Liver (tissue), 10 donors: ENCODE measurements at places on chromosomes 3 and 15. TPM values are rescaled to one million over a fixed set of nuclear protein-coding genes. Genes with fewer than 3 reads are reported as not detected.
A peak's percentile ranks its signal among the peaks of the same experiment; 100 is the strongest.

GRCh38 chr3:115602194-115602593, 21.1 kb upstream of the GAP43 start:
- DNase-seq: no peak

- no peak for DNase-seq
Observed at GRCh38 chr3:180036092-180036670, 556 bp downstream of the PEX5L start.

DNA sequence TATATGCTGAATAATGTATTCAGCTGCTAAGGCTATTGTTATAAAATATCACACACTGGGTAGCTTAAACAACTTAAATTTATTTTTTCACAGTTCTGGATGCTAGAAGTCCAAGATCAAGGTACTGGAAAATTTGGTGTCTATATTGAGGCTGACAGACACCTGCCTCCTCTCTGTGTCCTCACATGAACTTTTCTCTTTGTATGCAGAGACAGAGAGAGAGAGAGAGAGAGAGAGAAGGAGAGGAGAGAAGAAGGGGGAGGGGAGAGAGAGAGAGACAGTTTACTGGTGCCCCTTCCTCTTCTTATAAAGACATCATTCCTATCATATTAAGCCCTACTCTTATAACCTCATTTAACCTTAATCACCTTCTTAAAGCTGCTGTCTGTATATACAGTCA, 320.1 kb upstream of the THBS1 start:
- DNase-seq: no peak

- DNase-seq: no peak
Observed at GRCh38 chr3:14318646-14319045, 83.8 kb upstream of the SLC6A6 start.

- DNase-seq: no peak
Observed at GRCh38 chr3:42205800-42206514, 60.0 kb downstream of the CCK start.

- no peak for DNase-seq
Observed at GRCh38 chr15:79978260-79978654, 7.3 kb upstream of the BCL2A1 start.

DNA sequence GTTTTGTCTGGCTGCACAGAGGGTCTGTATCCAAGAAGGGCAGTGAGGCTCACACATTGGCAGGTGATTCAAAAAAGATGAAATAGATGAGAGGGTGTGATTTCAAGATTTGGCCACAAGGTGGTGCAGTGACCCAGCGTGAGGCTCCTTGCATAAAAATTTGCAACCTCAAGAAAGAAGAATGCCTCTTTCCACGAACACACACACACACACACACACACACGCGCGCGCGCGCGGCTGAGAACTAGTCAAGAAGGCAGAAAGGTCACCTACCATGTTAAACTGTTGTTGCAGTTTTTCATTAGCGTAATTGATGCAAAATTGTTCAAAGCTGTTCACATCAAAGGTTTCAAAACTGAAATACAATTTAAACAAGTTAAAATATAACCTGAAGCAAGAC, 39.2 kb downstream of the MYO5C start:
- DNase-seq: peak; percentile 69

- no peak for DNase-seq
Observed at GRCh38 chr3:152547153-152547552, 278.4 kb downstream of the MBNL1 start.

DNA sequence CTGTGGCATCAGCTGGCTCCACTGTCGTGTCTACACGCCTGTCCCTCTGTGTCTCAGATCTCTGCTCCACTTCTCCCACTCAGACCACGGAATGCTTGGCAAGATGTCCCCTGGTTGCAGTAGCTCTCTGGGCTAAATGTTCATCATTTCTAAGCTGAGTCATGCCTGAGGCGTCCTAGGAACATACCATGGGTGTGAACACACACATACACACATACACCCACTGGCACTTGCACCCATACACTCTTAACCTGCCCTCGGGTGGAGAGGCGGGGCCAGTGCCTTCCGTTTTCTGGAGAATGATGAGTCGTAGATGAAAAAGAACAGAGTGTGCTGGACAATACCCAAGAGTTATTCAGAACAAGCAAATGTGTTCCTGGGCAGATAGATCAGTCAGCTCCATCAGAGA, 72.4 kb downstream of the SENP2 start:
- no peak for DNase-seq

GRCh38 chr3:187880441-187880840, 135.2 kb upstream of the BCL6 start:
- no peak for DNase-seq

DNA sequence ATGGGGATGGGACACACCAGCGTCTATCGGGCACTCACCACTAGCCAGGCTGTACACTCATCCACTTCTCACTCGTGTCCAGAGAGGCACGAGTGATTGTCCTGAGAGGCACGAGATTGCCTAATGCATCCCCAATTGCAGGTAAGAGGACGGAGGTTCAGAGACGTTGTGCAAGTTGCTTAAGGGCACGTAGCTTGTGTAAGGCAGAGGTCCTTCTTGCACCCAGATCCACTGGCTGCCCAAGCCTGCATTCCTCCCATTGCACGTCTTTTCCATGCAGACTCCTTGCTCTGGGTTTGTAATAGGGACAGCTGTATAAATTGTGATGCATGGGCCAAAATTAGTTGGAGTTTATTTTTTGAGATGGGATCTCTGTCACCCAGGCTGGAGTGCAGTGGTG, 264.3 kb downstream of the PLCL2 start:
- no peak for DNase-seq

GRCh38 chr3:4806535-4807108, 172.6 kb upstream of the BHLHE40 start:
- DNase-seq: no peak

- DNase-seq: no peak
Observed at GRCh38 chr3:197082871-197083270, 53.3 kb upstream of the MELTF start.

DNA sequence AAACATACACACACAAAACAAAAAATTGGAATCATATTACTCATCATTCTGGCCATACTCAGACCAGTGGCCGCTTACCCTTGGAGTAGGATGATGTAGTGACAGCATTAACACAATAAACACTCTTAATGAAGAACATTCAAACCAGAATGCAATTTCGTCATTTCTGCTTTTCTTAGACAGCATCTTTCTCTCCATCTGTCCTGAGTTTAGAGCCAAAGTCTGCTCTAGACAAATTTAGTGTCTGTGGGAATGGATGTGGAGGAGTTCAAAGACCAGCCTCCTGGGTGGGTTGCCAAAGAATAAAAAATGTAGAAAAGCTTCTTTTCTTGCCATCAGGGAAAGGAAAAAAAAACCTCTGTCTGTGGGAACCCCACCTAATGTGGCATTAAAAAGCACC, 212.4 kb upstream of the POU1F1 start:
- DNase-seq: no peak

DNA sequence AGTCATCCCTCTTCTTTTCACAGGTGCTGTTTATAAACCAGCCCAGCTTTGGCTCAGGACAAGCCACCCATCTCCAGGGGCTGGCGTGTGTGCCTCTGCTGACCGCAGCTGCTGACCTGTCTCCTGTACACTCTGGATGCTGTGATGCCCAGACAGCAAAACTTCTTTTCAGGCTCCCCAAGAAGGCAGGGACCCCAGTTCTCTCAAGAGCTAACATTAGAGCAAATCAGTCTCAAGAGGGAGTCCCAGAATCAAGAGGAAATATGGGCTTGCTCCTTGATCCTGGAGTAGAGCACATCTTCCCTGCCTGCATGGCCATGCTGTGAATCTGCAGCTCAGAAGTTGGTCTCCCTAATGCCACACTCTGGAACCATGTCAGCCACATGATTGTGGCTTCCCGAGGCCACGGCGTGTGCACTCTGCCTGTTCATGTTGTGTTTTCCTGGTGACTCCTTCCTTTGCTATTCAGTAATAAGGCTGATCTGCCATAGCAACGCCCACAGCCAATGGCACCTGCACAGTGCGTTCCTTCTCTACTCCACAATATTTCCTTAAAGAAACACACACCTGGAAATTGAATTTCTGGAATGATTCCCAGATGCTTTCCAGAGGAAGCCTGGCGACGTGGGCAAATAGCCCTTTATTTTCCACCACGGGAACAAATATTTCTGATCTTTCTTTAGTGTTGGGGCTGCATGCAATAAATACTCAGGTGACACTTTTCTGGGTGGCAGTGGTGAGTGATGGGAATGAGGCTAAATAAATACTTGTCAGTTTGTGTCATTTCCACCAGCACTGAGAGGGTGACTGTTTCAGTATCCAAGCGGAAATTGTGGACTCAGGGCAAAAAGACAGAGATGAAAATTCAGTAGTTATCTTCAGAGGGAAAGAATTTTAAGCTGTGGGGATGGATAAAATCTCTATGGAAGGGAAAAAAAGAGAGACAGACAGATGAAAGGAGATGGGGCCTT, 21.9 kb upstream of the THSD4 start:
- no peak for DNase-seq

DNA sequence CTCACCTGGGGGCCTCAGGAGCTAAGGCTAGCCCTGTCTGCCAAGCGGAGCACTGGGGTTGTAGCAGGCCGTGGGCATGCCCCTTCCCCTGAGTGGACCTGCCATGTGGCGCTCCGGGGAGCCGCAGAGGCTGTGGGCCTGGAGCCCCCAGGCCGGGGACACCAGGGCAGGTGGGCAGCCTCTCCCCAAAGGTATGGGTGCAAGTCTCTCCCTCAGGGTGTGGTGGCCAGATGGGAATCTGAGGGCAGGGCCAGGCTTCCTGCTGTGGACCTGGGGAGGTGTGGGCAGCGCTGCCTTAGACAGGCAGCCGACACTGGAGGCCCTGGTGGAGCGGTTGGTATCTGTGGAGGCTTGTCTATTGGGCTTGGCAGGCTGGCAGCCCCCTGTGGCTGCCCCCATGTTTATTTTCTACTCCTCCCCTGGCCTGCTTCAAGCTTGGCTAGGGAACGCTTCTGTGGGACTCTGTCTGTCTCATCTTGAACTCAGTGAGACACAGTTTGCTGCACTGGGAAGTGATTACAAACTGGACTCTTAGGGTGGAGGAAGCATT, 5.9 kb downstream of the ACVR2B start:
- DNase-seq: no peak

- DNase-seq: no peak
Observed at GRCh38 chr3:33149342-33149741, 35.5 kb downstream of the CRTAP start.

- DNase-seq: no peak
Observed at GRCh38 chr3:149376718-149377407, 586 bp downstream of the TM4SF1 start.

- no peak for DNase-seq
Observed at GRCh38 chr3:11547498-11547897, 96.2 kb downstream of the VGLL4 start.

Gene VEPH1
- 1.7 TPM for total RNA-seq

Gene CCDC191
- total RNA-seq: 0.79 TPM

Gene TERB2
- total RNA-seq: not detected

Gene LACTB
- 19.7 TPM for total RNA-seq

Gene NMNAT3
- 3.5 TPM for total RNA-seq

Gene SLC35G2
- total RNA-seq: 0.51 TPM

Gene KNL1
- total RNA-seq: 3.5 TPM

Gene TMIE
- total RNA-seq: 0.17 TPM

Gene CCR5
- 0.75 TPM for total RNA-seq
